CD4-positive, alpha-beta memory T cell (primary cell): ENCODE measurements at places on chromosomes 13 and 19. TPM values are rescaled to one million over a fixed set of nuclear protein-coding genes. Genes with fewer than 3 reads are reported as not detected.

The ARHGAP35 gene
- 49.0 TPM for total RNA-seq

GRCh38 chr13:40271931-40272775 is 394.3 kb downstream of the FOXO1 start:
- DNase-seq = no peak

GRCh38 chr13:44118881-44119280 is 239.2 kb downstream of the LACC1 start:
- DNase-seq = no peak

- DNase-seq = no peak
Observed at GRCh38 chr13:24100188-24100587, 60.3 kb upstream of the SPATA13 start.

GRCh38 chr19:2711172-2711874 is 8.8 kb upstream of the GNG7 start:
- DNase-seq = no peak

DNA sequence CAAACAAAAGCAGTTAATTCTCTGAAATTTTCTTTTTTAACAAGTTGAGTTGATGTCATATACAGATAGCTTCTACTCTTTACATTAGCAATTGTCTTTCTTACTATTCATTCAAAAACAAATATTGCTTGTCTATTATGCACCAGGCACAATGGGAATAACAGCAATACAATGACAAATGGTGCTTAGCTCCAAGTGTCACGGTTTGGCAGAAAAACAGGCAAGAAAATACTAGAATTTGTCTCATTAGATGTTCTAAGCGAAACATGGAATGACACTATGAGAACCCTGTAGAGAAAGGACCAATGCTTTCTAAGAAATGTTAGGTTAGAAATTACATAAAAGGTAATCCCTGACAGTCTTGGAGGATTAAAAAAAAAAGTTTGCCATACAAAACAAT is 187.6 kb downstream of the PCDH9 start:
- no peak for DNase-seq

GRCh38 chr13:103762523-103762922 is 696.3 kb upstream of the SLC10A2 start:
- no peak for DNase-seq

DNA sequence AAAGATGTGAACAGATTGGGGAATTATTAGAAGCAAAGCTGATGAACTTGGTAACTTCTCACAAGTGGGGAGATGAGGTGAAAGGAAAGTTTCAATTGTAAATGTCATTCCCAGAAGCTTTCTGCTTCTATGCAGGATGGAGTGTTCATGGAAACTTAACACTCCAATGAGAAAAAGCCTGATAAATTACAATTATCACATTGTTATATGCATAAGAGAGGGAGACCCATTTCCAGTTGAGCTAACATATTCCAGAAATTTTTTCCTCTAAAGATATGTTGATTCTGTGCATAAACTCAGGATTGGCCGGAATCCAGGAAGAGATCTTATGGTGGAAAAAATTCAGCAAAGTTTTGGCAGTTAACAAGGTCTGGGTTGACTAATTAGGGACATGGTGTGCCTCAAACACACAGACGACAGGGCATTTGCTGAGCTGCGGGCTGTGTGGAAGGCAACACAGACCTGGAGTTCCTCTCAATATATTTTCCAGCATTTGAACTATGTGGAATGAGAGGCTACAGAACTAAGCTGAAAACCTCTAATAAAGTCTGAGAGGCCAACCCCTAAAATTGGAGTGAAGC is 64.9 kb upstream of the FGF14 start:
- DNase-seq = no peak

The ISOC2 gene
- 13.7 TPM for total RNA-seq

The TTC9B gene
- not detected for total RNA-seq
